ENCODE measurements at places on chromosomes 13 and 19.

DNA sequence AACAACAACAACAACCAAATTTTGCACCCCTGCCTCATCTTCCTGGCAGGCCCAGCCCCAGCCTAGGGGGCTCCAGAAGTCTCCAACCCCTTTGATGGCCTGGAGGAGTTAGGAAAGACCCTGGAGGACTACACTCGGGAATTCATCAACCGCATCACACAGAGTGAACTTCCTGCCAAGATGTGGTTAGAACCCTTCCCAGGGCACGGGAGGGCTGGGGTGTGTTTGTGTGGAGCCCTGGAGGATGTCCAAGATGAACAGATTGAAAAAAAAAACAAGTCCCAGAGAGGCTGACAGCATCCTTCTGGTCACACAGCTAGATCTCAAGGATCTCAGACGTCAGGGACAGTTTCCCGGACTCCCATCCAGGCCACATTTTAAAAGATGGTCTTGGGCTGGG lies 13.3 kb downstream of the APOC1 start:
- no peak for DNase-seq

DNA sequence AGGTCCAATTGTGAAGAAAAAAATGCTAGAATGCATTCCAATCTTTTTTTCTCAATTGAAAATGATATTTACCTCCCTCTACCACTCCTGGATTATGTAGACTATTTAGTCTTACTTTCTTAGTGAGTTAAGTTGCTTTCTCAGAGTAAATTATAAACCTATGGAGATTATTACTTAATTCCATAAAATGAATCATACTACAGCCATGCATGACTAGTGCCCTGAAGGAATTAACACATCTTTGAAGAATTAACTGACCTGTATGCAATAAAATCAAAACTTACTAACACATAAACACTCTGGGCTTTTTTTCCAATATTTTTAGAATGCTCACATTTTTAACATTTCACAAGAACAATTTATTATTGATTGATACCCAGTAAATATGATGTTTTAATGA lies 379.4 kb upstream of the DACH1 start:
- no peak for DNase-seq

- no peak for DNase-seq
These were observed 73.4 kb downstream of the CBY2 start for GRCh38 chr13:45775401-45775963.

DNA sequence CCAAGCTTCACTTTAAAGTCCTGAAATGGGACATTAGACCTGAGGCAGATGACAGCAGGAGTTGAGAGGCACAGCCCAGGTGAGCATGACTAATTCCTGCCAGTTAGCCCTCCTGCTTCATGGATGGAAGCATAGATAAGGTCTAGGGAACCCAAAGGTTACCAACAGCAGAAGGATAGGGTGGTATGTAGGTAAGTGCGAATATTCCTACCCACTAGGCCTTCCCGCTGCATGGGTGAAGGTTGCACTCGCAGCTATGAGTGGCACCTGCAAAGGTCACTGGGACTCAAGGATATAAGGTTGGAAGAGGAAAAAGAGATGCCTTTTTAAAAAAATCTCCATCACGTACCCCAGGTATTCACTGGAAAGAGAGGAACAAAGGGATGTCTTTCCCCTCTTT lies 12.2 kb upstream of the MLLT1 start:
- no peak for DNase-seq

GRCh38 chr19:8259142-8259921 lies 48.8 kb downstream of the CD320 start:
- DNase-seq = no peak

GRCh38 chr13:98606296-98606695 lies 29.4 kb upstream of the STK24 start:
- DNase-seq = no peak

DNA sequence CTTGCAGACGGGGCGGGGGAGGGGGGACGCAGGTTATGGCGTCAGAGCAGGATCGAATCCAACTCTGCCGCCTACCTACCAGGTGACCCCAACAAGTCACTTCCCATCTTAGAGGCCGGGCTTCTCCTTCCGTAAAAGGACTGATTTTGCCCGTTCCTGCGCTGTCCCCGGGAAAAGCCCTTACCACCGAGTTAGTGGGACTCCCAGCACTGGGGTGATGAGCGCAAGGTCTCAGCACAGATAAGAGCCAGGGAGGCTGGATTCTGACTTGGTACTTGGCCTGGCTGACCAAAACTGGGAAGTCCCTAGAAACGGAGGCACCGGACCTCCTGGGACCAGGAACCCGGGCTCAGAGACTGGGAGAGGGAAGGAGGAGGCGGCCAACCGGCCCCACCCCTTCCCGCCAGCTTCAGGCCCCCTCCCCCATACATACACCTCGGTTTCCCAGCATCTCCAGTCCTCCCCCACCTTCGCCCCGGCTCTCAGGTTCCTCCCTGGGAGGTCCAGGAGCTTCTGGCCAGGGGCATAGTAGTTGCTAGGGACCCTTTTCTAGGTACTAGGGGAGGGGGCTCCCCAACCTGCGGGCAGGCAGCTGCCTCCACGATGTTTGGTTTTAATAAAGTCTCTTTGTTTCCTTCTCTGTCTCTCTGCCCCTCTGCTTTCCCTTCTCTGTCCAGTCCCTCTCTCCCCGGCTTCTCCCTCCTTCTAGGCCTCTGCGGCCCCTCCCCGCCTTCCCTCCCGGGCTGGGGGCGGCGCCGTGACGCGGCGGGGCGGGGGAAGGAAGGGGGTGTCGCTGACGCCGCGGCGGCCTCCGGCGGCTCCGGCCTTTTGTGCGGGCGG lies at the start of gene GRAMD1A:
GRAMD1A (plus strand) TSS at position 826 of the 840 bp plus-strand sequence. CDS start 156 bp downstream, outside the sequence.
- peak; percentile 86 for DNase-seq

DNA sequence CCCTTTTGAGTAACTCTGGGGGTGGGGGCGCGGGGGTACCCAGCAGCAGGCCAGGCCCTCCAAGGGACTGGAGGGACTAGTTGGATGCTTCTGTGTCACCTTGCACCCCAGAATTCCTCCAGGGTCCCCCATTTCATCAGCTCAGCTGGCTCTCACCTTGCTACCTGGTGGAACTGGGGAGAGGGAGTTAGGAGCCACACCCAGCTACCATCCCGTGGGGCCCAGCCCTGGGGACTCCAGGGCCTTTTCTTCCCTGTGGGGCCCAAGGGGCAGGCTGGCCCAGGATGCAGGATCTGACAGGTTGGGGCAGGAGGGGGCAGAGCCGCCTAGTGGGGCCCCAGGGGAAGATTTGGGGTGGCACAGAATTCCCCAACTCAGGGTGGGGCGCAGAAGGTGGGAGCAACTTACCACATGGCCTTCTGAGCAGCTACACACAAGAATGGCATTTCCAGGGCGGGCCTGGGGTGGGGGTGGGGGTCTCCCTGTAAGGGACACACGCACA lies 32.8 kb upstream of the NANOS3 start:
- DNase-seq = no peak

DNA sequence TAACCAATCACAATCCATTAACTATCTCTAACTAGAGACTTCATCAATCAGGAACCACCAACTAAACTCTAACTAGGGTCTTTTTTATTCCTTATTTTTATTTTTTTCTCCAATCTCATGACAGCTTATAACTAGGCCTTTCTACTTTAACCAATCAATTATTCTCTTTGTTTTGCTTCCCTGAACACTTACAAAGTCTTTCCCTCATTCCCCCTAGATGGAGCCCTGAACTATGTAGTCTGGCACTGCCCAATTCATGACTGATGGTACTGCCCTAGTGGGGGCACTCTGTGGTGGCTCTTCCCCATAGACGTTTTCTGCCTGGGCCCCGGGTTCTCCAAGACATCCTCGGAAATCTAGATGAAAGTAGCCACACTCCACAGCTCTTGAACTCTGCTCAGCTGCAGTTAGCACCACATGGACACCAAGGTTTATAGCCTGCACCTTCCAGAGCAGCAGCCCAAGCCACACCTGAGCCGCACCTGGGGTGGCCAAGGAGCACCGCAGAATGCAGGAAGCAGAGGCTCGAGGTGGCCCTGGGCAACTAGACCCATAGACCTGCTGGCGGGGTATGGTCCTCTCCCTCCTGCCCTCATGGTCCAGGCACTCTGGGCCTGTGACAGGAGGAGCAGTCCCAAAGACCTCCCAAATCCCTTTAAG lies 6.6 kb downstream of the ATP7B start:
- no peak for DNase-seq

GRCh38 chr13:33937373-33938098 lies 119.6 kb downstream of the RFC3 start:
- DNase-seq = no peak

DNA sequence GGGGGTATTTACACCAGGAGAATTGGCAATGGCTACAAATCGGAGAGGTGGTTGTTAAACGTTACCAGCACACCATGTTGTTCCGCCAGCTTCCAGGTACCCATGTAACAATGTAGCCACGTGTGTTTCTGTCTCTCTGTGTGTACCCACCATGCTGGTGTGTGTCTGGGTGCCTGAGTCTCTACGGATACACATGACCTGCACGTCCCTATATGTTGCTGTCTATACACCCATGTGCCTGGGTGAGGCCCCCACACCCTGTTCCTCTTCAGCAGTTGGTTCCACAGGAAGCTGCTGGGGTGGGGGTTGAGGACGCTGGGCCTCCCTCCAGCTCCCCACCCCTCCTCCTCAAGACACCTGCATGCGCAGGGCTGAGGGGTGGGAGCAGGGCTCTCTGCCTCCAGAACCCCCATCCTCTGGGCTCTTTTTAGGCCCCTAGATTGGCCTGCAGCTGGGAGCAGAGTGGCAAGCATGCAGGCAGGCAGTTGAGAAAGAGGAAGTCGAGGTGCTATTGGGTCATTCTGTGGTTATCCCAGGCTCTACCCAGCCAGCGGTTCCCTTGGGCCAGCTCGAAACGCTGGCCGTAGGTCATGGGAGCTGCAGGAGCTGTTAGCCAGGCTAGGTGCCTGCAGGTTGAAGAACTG lies at the start of gene ARHGEF18:
ARHGEF18 (plus strand) TSS at position 351 of the 644 bp plus-strand sequence. CDS start 13,954 bp downstream, outside the sequence.
- DNase-seq = no peak

GRCh38 chr13:110251193-110251819 lies 55.7 kb downstream of the COL4A1 start:
- no peak for DNase-seq

DNA sequence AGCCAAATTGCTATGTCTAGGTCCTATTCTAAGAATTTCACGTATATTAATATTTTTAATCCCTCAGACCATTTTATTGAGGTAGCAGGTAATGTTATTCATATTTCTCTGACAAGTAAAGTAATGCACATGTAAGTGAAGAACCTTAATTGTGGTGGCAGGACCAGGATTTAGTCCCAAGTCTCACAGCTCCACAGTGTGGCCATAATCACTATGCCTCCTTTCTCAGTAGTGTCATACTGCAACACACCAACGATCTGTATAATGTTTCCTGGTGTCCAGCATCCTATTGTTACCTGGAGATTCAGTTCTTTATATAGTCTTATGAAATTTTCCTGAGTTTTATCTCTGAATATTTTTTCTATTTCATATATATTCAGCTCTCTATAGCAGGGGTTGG lies 340.3 kb downstream of the OLFM4 start:
- DNase-seq = no peak

DNA sequence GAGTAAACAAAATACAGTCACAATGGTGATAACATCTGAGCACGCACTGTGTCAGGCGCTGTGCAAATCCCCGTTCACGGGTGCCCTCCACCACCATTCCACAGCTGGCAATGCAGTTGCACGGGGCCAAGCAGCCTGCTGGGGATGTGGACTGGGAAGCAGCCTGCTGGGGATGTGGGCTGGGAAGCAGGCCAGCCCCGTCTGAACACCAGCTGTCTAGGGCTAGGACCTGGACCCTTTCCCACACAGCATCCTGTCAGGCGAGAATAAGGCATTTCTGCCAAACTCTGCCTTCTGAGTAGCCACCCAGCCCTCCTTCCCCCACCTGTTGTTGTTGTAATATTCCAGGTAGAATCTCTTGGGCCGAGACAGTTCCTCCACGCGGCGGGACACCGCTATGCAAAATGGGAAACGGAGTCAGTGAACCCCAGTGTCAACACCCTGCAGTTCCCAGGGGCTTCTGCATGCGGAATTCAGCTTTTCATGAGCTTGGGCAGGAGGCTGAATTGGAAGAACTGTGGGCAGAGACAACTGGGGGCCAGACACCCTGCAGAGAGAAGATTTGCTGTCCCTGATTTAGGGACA lies 27.8 kb upstream of the MIER2 start:
- DNase-seq = no peak

Data from uterus (tissue), 4 donors.